ENCODE measurements at places on chromosomes 11 and 22.

DNA sequence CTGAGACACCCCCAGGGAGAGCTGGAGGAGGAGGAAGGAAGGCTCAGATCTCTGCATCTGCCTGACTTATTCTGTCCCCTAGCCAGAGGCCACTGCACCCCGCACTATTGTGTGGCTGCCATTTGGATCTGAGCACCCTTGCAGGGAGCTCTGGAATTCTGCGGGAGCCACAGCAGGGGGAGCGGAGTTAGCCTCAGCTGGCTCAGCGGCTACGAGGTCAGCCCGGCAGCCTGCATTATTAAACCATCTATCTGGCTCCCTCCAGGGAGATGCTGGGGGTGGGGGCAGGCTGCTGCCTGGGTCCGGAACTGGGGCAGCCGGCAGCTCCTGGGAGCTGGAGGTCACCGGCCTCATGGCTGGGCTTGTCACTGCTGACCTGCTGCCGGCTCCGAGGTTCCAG is 6.5 kb upstream of the ELFN2 start:
- no peak for DNase-seq

DNA sequence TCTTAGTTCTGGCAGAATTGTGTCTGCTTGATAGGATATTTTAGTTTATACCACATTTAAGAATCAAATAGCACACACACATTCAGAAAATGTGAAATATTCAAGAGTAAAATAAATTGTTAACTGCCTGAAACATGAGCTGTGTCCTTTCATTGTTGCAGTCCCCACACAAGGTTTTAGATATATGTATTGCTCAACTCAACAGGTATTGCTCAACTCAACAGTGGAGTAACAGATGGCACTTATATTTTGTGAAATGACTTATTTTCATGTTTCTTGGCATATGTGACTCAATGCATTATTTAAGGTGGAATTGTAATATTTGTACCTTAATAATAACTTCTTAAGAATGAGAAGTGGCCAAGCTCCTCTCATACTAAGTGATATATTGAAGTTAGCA is 760.3 kb downstream of the CNTN5 start:
- DNase-seq = no peak

DNA sequence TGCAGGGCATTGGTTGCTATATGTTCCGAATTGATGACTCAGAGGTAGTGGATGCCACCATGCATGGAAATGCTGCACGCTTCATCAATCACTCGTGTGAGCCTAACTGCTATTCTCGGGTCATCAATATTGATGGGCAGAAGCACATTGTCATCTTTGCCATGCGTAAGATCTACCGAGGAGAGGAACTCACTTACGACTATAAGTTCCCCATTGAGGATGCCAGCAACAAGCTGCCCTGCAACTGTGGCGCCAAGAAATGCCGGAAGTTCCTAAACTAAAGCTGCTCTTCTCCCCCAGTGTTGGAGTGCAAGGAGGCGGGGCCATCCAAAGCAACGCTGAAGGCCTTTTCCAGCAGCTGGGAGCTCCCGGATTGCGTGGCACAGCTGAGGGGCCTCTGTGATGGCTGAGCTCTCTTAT is 5.4 kb upstream of the TTC36 start:
- DNase-seq = no peak

GRCh38 chr22:23122216-23122957 is 19.4 kb downstream of the RSPH14 start:
- DNase-seq = no peak

- DNase-seq = no peak
Observed at GRCh38 chr11:67289226-67289650, at the start of gene ANKRD13D. Gene ANKRD13D, plus strand, starts transcription at chr11:67289303. Its CDS starts 158 bp downstream, at chr11:67289461.

DNA sequence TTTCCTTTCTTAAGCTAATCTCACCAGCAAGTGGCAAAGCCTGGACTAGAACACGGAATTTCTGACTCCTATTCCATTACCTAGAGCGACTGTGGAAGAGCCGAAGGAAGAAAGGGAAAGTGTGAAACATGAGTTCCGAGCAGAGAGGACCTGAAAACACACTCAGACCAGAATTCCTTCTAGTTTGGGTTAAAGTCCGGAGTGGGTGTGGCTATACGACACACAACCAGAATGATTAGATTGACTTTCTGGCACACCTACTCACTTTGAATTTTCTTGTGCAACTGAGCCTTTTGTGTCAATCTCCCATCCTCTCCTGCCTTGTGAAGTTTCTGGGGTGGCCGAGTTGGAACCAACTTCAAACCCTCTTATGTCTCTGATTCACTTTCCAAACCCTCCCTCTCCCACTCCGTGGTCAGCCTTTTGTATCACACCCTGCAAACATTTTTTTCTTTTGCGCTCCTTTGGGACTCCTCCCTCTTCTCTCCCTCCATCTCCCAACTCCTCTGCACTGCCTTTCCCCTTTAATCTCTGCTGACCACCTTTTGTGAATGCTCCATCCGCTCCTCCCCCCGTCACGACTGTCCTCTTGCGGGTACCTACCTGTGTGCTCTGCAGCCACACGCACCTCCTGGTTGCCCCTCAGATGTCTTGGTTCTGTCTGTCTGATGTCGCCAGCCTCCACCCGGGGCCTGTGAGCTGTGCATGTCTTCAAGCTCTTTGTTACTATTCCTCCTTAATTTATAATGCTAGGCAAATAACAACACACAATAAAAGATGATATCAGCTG is 86.3 kb upstream of the BLID start:
- peak; percentile 38 for DNase-seq

DNA sequence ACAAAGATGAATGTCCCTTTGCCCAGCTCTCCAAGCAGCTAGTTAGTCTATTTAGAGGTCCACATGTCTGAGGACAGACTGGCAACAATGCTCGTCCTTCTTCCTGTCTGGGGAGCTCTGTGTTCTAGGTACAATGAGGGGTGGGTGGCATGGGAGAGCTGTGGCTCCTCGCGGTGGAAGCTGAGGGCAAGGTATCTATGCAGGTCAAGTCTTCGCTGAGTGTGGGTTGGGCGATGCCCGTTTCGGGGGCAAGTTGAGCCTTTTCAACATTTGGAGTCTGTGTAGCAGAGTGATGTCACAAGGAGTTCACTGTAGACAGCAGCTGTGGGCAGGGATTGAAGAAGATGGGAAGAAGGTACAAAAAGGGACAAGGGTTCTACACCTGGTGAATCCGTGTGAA is 163.2 kb downstream of the FEZ1 start:
- no peak for DNase-seq

DNA sequence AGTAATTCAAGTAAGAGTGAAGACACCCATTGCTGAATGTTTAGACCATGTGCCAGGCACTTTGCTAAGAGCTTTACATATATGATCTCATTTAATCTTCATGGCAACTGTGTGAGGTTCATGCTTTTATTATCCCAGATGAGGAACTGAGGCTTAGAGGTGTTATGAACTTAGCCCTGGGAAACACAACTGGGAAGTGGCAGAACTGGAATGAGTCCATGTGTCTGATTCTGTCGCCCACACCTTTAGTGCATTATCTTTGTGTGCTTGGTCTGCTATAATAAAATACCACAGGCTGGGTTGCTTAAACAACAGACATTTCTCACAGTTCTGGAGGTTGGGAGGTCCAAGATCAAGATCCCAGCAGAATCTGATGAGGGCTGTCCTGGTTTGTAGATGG is 108.7 kb upstream of the PLET1 start:
- DNase-seq = no peak

- DNase-seq = no peak
Observed at GRCh38 chr11:131756479-131757110, 386.2 kb downstream of the NTM start.

- DNase-seq = no peak
Observed at GRCh38 chr22:46639843-46640242, 19.7 kb downstream of the GRAMD4 start.

- DNase-seq = no peak
Observed at GRCh38 chr11:118277312-118277711, 13.2 kb upstream of the MPZL2 start.

GRCh38 chr11:73011126-73011817 is 130.8 kb downstream of the FCHSD2 start:
- DNase-seq = no peak

DNA sequence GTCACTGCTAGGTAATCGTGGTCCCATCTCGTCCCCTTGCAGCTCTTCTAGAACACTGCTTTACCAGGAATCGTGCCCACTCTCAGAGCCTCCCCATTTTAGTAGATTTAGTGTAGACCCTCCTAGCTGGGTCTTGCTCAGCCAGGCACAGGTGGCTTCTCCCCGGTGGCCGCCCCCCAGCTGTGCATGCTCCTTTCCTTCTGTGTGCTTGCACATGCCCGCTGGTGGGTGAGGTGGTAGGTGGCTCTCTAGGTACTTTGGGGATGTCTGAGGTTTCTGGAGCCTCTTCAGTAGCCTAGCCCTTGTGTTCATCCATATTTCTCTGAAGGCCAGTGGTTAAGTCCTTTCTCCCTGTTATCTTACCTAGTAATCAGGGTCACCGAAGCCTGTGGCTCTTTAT is 5.6 kb downstream of the TUB start:
- no peak for DNase-seq

DNA sequence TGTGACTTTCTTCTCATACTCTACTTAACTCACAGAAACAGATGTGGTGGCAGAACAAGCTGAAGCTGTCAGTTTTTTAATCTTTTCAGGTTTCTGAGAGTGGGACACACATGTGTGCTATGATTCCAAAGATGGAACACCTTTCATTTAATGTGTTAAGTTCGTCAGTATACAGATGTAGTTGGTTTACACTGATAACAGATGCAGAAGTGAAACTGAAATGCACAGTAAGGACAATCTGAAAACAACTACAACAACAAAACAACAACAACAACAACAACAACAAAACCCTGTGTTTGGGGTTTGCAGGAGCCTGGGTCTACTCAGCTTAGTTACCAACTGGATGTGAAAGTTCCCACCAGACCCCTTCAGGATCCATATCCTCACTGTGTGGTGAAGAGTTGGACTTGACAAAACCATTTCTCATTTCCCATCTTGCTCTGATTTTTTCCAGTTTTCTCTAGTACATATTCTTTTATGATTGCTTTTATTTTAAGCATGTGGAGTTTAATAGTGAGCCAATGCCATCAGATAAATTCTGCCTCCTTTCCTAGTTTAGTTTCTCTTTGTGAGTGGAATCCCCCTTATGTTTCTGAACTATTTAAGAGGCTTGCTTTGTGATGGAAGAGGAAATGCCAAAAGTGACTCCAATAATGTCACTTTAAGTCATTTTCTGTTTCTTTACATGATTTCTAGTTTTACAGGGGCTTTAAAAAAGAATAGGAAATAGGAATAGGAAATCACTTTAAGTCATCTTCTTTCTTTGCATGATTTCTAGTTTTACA is 47.8 kb downstream of the ARHGAP42 start:
- no peak for DNase-seq

DNA sequence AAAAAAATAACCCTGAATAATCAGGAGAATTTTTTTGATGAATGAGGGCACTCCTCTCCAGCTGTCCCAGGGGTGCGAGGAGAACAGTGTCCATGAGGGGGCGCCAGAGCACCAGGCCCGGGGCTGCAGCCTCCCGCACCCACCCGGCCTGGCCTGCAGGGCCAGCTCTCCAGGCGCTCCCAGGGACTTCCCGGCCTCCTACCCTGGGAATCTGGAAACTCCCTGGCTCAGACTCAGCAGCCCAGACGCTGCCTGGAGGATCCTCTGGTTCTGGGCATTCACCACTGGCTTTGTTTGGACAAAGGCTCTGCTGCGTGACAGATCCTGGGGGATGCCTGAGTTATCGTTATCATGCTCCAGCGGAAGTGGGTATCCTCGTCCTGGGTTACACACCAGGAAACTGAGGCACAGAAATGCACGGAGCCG is 31.0 kb downstream of the MCM5 start:
- DNase-seq = peak; percentile 94

GRCh38 chr11:92269021-92269420 is 44.4 kb downstream of the FAT3 start:
- peak; percentile 31 for DNase-seq

- DNase-seq = no peak
Observed at GRCh38 chr11:16809886-16810668, 71.6 kb downstream of the C11orf58 start.

DNA sequence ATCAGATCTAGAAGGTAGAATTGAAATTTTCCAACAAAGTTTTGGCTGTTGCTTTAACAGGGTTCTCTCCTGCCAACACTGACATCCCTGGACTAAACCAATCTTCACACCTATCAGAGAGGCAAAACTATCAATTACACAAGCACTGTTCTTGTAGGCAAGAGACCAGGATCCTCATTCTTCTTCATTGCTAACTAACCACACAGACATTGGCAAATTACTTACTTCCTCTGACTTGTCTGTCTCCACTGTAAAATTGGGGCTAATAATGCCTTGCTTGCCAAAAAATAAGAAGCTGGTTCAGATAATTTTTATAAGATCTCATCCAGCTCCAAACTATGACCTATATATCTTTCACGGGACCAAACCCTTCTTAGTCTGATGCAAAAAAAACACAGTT is 93.8 kb upstream of the DDI1 start:
- no peak for DNase-seq

GRCh38 chr11:83612891-83613766 is 327.0 kb upstream of the CCDC90B start:
- DNase-seq = no peak

DNA sequence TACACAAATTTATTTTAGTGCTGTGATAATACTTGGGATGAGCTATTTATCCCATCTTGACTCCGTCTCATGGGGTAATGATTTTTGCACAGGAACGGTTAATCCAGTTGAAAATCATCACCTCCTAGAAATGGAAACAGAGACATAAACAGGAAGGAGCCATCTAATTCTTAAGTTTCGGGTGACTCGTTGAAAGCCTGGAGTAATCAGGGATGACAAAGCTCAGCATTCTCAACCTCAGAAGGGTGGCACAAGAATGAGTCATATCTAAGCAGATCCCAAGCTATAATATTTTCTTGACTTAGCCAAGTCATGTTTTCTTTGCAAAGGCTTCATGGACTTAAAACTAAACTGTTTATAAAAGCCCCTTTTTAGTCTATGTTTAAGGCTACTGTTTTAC is 280.8 kb upstream of the CCDC90B start:
- peak; percentile 37 for DNase-seq

DNA sequence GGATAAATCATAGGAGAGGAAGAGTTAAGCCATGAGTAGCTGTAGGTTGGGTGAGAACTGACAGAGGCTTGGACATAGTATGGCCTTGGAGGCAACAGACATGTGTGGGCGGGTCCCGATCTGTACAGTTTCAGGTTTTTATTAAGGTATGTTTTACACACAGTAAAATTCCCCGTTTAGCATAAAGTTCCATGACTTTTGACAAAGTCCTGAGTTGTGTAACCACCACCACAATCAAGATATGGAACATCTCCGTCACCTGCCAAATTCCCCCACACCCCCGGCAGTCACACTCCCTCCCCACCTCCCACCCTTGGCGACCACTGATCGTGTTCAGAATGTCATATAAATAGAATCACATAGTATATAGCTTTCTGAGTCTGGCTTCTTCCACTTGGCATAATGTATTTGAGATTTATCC is 68.1 kb downstream of the GRIK4 start:
- no peak for DNase-seq

- peak; percentile 92 for DNase-seq
Observed at GRCh38 chr11:7513234-7514098, at the start of gene PPFIBP2. Gene PPFIBP2, plus strand, starts transcription at chr11:7513999. Its CDS starts 35,477 bp downstream, at chr11:7549476.

- DNase-seq = peak; percentile 66
Observed at GRCh38 chr11:10807493-10808234, 1.1 kb downstream of the EIF4G2 start.

DNA sequence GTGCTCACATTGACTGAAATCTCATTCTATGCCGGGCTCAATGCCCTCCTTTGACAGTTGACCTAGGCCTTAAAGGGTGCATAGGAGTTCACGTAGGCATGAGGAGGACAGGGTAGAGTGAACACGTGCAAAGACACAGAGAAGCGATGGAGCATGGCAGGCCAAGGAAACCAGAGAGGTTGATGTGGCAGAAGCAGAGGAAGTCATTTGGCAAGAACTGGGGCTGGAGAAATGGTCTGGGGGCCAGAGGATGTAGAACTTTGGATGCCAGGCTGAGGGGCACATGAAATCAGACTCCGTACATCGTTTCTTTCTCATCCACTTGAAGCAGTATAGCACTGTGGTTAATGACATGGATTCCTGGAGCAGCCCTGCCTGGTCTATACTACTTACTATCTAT is 13.6 kb upstream of the ABCC8 start:
- DNase-seq = no peak

Measured in hepatocyte (in vitro differentiated cells).